GM13976 (cell line): ENCODE measurements at places on chromosomes 4 and X.

GRCh38 chrX:1450361-1451161 is 2.1 kb downstream of the ASMTL start:
- DNase-seq, result no peak

GRCh38 chr4:1463088-1463926 is 57.1 kb upstream of the NKX1-1 start:
- no peak for DNase-seq

GRCh38 chrX:73021361-73022092 is 18.8 kb downstream of the PABPC1L2B start:
- DNase-seq, result no peak

- no peak for DNase-seq
Observed at GRCh38 chr4:123587983-123588494, 191.4 kb downstream of the SPRY1 start.

GRCh38 chrX:111095974-111096895 is at the start of gene PAK3:
Gene PAK3, plus strand, starts transcription at chrX:111096191. Its CDS starts 26,913 bp downstream, at chrX:111123104.
- no peak for DNase-seq

DNA sequence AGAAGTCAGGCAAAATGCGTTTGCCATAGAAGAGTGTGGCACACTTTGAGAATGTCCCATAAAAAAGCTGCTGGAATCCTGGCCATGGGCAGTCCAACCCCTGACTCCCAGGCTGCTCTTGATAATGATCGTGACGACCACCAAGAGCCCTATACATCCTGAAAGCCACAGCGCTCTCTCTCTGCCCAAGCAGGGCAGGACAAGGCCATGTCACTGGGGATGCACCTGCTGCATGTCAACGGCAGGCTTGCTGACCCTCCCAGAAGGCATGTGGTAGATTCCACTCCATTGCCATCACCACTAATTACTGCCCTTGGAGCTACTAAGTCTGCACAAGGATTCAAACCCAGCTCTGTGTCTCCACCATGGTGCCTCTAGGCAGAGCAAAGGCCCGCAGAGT is 144.5 kb downstream of the EVC2 start:
- DNase-seq, result no peak

- DNase-seq, result no peak
Observed at GRCh38 chrX:104105330-104106262, 6.7 kb upstream of the ZCCHC18 start.

GRCh38 chr4:53559021-53559620 is 32.2 kb downstream of the LNX1 start:
- no peak for DNase-seq

DNA sequence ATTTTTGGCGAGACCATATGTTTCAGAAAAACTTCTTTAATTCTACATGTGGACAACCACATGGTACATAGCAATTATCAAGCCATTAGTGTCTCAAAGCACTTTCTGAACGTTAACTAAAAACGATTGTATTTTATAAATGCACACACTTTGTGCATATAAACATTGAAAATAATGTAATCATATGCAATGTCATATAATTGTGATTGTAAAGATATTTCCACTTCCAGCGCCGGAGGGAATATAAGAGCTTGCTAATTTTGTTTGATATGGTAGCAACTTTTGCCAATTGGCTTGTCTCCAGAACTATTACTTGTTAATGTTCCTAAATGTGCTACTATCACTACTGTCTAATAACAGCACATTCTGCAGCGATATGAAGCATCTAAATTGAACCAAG is 162.3 kb upstream of the SMIM31 start:
- DNase-seq, result no peak

DNA sequence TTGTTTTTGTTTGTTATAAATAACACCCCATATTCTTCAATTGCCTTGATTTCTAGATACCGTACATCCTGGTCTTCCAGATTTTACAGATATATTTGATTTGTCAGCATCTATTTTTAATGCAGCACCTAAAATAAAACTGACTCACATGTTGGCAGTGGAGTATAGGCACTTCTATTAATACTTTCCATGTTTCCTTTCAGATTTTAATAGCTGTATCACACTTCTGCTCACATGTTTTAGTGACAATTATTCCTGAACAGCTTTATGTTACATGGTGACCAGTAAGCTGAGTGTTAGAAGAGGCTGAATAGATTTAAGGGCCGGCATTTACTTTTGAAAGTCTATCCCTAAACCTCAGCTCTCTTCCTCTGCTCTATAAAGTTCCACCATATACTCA is 46.1 kb downstream of the C4orf46 start:
- no peak for DNase-seq

GRCh38 chr4:185849664-185850550 is 37.9 kb upstream of the SORBS2 start:
- no peak for DNase-seq

- no peak for DNase-seq
Observed at GRCh38 chr4:181646864-181647263, 596.3 kb upstream of the TENM3 start.

GRCh38 chr4:167359711-167360110 is 125.4 kb upstream of the SPOCK3 start:
- DNase-seq, result no peak

- DNase-seq, result no peak
Observed at GRCh38 chrX:139823806-139824205, 109.0 kb downstream of the ATP11C start.

- DNase-seq, result no peak
Observed at GRCh38 chr4:52202251-52202779, 151.2 kb downstream of the SPATA18 start.

GRCh38 chrX:84357296-84357695 is 145.0 kb downstream of the HDX start:
- no peak for DNase-seq

DNA sequence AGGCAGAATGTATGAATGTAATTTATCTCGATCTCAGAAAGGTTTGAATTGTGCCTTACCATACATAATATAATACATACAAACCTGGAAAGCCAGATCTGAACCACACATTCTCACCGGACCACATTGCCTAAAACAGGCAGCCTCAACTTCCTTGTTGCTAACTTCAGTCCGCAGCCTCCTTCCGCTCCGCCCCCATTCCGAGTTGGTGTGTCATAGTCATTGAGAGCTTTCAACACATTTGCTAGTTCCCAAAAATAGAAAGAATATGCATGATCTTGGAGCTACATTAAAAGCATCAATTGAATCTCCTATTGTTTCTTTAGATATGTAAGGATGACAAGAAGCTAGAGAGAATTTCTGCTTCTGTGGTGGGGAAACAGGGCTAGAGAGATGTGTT is 127.2 kb downstream of the ARHGEF9 start:
- no peak for DNase-seq

- peak; percentile 6 for DNase-seq
Observed at GRCh38 chrX:138745196-138745595, 33.7 kb upstream of the FGF13 start.

DNA sequence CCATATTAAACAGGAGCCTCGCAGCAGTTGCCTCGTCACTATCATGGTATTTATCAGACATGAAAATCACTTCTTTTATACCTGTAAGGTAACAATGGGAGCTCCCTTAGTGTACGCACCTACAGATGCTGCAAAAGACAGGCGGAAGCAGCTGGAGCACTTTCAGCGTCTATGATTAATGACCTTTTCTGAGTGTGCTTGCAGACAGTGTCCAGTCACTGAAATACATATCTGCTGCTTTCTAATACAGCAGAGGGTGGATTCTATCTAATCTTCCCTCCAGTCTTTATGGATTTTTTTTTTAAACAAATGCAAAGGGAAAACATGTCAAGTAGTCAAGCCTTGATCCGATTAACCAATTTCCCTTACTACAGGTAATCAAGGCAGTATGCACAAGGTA is 24.1 kb downstream of the DCTD start:
- DNase-seq, result no peak

- no peak for DNase-seq
Observed at GRCh38 chrX:115337491-115338144, 48.1 kb downstream of the LUZP4 start.

- no peak for DNase-seq
Observed at GRCh38 chrX:6460893-6461490, 73.9 kb downstream of the VCX3A start.

DNA sequence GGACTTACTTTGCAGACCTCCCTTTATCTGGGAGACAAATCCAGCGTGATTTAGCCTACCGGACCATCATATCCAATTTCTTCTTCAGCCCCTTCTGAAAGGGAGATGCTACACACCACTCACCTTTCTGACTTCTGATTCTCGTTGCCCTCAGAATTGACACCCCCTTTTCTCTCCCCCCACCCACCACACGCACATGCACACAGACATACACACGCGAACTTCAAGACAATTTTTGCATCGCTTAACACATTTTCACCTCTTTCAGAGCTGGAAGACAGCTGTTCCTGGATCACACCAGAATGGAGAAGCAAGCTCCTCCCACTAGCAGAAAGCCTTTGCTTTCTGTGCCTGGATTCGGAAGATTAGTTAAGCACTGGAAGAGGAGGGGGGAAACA is 1.0 kb upstream of the SNCA start:
- DNase-seq, result peak; percentile 12

DNA sequence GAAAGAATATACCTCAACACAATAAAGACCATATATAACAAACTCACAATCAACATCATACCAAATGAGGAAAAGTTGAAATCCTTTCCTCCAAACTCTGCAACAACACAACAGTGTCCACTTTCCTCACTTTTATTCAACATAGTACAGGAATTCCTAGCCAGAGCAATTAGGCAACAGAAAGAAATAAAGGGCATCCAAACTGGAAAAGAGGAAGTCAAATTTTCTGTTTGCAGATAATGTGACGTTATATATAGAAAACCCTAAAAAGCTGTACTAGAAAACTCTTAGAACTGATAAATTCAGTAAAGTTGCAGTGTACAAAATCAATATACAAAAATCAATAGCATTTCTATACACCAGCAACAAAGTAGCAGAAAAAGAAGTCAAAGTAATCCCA is 107.6 kb downstream of the SOWAHB start:
- no peak for DNase-seq

DNA sequence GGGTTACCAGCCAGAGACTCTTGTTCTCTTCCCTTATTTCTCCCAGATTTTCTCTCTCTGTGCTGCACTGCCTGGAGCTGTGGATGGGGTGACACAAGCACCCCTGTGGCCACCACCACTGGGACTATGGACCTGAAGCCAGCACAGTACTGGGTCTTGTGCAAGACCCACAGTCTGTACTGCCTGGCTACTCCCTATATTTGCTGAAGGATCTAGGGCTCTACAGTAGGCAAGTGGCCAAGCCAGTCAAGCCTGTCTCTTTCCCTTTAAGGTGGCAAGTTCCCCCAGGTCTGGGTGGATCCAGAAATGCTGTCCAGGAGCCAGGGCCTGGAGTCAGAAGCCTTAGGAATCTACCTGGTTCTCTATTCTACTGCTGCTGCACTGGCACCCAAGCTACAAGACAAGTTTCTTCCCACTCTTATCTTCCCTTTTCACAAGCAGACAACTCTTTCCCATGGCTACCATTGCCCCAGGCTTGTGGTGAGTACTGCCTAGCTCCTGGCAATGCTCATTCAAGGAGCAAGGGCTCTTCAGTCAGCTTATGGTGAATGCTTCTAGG is 28.4 kb upstream of the CT47A1 start:
- DNase-seq, result no peak

- no peak for DNase-seq
Observed at GRCh38 chr4:10611673-10612072, 72.9 kb downstream of the CLNK start.

DNA sequence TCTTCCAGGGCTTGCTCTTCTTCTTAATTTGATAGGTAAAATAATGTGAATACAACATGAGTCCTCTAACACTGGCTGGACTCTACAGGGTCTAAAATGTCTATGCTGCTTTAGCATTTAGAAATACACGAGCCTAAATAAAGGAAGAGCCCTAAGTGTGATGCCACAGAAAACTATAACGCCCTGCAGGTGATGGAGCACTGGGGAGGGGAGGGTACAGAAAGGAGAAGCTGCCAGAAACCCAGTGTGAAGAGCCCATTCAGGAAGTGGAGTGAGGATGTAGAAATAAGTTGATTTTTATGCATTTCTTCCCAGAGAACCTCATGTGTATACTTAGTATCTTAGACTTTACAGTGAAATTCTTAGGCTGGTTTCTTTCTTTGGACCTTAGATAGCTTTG is 83.4 kb downstream of the TNIP2 start:
- no peak for DNase-seq

- DNase-seq, result no peak
Observed at GRCh38 chr4:164462471-164462870, 291.5 kb upstream of the SMIM31 start.

- peak; percentile 35 for DNase-seq
Observed at GRCh38 chr4:128803783-128804182, 5.7 kb upstream of the JADE1 start.

- DNase-seq, result no peak
Observed at GRCh38 chr4:145881989-145882388, 56.6 kb downstream of the ZNF827 start.

DNA sequence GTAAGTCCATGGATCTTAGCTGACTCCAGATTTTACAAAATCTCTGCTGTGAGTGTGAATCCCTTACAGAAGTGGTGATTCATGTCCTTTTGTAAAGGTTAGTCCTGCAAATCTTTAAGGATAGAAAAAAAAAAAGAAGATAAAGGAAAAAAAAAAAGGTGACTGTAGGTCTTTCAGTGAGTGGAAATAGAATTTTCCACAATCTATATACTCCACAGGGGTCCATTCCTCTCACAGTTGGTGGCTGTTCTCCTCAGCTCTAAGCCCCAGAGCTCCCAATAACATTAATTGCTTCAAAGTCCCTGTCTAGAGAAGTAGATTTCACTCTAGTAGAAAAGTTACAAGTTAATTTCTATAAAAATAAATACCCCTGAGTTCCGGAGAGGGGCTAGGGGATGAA is 189.1 kb downstream of the NDST4 start:
- DNase-seq, result no peak

GRCh38 chr4:99835942-99836341 is 19.3 kb downstream of the DAPP1 start:
- no peak for DNase-seq

GRCh38 chrX:49064303-49064702 is 5.5 kb downstream of the CCDC120 start:
- DNase-seq, result no peak

DNA sequence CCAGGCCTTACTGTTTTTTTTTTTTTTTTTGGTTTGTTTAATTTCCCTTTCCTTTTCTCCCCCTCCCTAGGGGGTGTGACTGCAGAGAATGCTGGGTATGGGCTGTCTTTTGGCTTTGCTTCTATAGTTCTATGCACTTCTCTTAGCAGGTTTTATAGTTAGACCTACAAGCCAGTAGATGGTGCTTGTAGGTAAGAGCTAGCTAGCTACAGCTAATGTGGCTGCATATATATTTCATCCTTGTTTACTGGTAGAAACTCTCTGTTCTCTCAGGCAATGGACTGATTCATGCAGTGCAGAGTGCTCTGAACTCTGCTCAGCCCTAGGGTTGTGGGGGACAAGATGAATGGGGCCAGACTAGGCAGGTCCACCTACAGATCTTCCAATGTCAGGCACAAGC is 246.4 kb downstream of the SH2D1A start:
- DNase-seq, result no peak
